ENCODE measurements at places on chromosomes 12 and 14.
A peak's percentile ranks its signal among the peaks of the same experiment; 100 is the strongest.

DNA sequence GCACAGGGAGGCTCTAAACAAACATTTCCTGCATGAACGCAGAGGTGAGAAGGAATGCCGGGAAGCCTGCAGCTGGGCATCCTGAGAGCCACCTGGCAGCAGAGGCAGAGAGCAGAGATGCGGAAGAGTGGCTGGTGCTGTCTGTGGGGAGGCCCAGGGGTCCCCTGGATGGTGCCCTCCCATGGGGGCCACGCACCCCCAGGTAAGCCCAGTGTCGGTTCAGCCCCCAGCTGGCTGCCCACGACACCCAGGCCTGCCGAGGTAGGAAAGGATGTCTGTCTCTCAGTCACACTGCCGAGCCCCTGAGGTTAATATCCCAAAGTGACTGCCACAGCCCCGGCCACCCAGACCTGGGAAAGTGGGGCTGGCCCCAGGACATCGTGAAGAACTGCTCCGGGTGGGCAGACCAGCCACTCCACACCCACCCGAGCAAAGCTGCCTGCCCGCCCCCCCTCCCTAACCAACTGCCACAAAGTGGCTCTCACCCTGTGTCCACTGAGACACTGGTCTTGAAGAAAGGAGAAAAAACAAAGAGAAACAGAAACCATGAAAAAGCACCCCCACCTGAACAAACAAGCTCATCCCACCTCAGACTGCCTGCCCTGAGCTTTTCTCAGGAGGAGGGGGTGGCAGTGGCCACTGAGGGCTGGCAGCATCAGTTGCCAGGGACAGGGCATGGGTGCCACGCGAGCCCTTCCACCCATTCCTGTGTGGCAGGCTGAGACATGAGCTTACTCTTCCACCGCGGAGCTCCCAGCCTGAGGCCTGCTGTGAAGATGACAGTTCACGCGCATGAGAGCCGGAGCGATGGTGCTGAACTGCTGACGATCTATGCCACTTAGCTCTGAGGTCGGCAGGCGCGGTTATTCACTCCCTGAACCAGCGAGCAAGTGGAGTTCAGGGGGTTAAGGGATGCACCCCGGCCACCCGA is 40.8 kb downstream of the CCDC88C start:
- H3K4me1 ChIP-seq = no peaks in the 10 kb centered on the region
- no peaks in the 10 kb centered on the region for H3K36me3 ChIP-seq
- H3K27ac ChIP-seq = no peak overlapping the region
- DNase-seq = no peak
- H3K4me3 ChIP-seq = no peak overlapping the region
- H3K27me3 ChIP-seq = no peaks in the 10 kb centered on the region

DNA sequence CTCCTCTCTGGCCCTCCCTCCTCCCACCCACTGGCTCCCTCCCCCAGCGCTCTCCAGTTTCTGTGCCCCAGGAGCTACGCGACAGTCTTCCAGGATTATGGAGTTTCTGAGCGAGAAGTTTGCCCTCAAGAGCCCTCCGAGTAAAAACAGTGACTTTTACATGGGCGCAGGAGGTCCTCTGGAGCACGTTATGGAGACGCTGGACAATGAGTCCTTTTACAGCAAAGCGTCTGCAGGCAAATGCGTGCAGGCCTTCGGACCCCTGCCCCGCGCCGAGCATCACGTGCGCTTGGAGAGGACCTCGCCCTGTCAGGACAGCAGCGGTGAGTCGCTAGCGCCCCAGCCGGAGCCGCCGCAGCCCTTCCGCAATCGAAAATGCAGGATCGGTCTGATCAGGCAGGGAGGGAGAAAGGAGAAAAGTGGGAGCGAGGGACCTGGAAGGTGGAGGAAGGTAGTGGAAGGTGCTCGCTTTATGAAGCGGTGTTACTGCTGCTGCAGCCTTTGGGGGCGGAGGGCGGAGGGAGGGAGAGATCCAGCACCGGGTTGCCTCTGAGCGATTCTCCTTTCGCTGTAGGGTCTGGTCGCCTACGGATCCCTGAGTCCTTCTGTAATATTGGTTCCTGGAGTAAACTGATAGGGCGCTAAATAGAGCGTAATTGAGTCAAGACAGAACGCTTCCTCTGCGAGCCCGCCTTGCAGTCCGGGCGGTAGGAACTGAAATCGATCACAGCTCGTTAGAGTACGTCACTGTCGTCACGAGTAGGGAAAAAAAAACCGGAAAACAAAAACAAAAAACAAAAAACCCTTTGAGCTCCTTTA is at the start of gene ALX1:
Gene ALX1 (plus strand): TSS at position 56 of the 819 bp plus-strand sequence. CDS start 42 bp downstream, at position 98.
- H3K4me3 ChIP-seq = peak within 1 kb of the TSS; percentile 61
- H3K27ac ChIP-seq = no peak within 1 kb of the TSS
- DNase-seq = no peak
- no peaks in the 10 kb centered on the region for H3K27me3 ChIP-seq
- no peaks in the 10 kb centered on the region for H3K36me3 ChIP-seq

DNA sequence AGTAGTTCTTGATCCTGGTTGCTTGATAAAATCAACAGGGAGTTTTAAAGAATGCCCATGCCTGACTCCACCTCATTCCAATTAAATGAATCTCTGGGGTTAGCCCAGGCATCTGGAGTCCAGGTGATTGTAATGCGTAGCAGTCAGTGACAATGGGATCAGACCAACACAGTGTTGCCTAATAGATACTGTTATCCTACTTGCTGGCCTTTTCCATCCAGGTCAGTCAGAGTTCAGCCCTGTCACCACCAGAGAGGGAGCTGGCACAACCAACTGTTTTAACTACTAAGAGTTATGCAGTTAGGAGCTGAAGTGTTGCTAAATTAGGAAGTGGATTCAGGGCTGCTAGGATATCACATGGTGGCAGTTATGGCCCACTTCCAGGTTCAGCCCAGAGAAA is 107.1 kb downstream of the GPR135 start:
- no peak for DNase-seq
- H3K4me1 ChIP-seq = no peaks in the 10 kb centered on the region
- H3K27ac ChIP-seq = peak overlapping the region; percentile 21

GRCh38 chr12:99906786-99907579 is 77.8 kb downstream of the ANKS1B start:
- H3K27ac ChIP-seq = no peak overlapping the region
- H3K36me3 ChIP-seq = no peaks in the 10 kb centered on the region
- no peak for DNase-seq

GRCh38 chr14:58899317-58899713 is 261.6 kb downstream of the DACT1 start:
- no peaks in the 10 kb centered on the region for H3K4me1 ChIP-seq
- no peaks in the 10 kb centered on the region for H3K36me3 ChIP-seq
- no peak overlapping the region for H3K4me3 ChIP-seq
- no peaks in the 10 kb centered on the region for H3K27me3 ChIP-seq
- no peak overlapping the region for H3K27ac ChIP-seq

DNA sequence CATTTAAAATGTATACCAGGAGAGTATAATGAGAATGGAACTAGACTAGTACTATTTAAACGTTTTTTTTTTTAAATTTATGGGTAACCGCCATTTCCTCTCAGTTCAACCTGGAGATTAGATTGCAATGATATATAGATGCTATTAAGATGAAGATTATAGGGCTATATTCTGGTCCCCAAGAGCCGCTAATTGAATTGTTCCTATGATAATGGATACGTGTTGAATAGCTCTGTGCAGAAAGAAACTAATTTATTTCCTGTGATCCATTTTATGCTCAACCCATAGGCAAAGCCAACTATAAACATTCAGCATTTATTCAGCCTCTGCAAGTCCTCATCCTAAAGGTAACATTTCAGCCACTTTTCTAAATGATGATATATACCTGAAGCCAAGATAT is 1595.1 kb upstream of the SEL1L start:
- H3K27ac ChIP-seq = no peak overlapping the region
- no peaks in the 10 kb centered on the region for H3K27me3 ChIP-seq
- H3K36me3 ChIP-seq = no peaks in the 10 kb centered on the region

All from breast epithelium (tissue), 4 donors.